ENCODE measurements at places on chromosomes 6 and 20. TPM values are rescaled to one million over a fixed set of nuclear protein-coding genes. Genes with fewer than 3 reads are reported as not detected.

DNA sequence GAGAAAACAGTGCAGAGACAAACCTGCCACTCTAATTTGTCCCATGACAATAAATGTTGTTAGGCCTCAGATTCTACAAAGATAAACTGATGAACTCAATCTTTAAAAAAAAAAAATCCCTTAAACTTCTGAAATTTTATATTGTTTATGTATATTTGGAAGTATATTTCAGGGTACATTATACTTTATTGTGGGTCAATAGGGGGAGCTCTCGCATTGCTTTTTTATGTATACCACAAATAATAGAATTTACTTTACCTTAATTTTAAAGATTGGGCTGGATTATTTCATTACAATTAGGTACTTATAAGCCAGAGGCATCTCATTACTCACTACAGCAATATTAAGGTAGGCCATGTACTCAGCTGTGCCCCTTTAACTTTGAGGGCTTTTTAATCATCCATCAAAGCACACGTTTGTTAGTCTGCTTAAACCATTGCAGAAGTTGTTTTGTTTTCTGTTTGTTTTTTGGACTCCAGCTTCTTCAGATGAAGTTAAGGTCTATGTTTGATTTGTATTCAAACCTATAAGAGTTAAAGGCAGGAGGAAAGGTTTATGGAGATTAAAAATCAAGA, 56.3 kb upstream of the EYA4 start:
- DNase-seq, result no peak

GRCh38 chr6:103000688-103001087, 1607.2 kb downstream of the GRIK2 start:
- no peak for DNase-seq

Gene DST
- polyA plus RNA-seq, result 169 TPM

Gene THBS2
- polyA plus RNA-seq, result 26.5 TPM

Measured in ovary (tissue), 10 donors.